Lung microvascular endothelial cell (primary cell): ENCODE measurements at places on chromosomes 1 and 21. TPM values are rescaled to one million over a fixed set of nuclear protein-coding genes. Genes with fewer than 3 reads are reported as not detected.

DNA sequence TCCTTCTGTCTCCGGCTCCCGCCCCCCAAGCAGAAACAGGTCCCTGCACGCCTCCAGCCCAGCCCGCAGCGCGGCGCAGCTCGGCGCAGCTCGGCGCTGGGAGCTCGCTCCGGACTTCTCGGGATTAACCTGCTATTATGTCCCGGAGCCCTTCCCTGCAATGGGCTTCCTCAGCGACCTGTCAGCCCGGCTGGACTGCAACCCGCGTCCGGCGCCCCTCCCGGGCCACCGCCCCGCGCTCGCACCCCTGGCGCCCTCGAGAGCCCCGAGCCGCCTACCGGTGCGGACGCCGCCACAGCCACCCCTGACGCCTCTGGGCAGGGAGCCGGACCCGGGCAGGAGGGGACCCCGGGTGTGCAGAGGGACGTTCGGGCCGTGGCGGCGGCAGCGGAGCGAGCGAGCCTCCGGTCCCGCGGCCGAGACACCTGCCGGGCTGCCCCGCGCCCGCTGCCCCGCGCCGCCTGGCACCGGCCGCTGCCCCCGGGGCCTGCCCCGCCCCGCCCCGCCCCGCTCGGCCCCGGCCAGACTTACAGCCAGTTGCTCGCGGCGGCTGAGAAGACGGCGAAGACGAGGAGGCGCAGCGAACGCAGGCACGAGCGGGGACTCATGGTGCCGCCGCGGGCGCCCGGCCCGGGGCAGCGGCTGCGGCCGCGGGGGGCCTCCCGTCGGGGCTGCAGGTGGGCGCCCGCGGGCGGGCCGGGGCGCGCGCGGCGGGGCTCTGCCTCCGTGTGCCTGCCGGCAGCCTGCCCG is 407 bp downstream of the WNT4 start:
- DNase-seq: peak; percentile 26

ZNF672 gene
- 12.0 and 16.7 TPM in 2 replicates for total RNA-seq

DNA sequence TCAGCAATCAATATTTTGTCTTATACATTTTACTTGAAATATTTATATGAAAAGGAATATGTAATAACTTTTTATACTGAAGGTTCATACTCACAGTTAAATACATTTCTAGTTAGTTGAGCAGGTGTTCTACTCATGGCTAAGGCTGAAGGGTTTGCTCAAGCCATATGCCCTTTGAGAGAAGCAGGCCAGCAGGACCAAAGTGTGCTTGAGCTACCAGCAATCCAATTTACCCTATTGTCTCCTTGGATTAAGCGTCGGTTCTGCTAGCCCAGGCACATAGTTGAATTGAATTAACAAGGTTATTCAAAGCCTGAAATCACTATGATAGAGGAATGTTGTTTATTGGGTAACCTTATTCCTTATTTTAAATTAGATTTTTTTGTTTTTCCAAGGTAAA is 151.5 kb upstream of the BACE2 start:
- DNase-seq: no peak

GRCh38 chr1:213956295-213956770 is 31.4 kb upstream of the PROX1 start:
- no peak for DNase-seq

C1orf167 gene
- 0.22 and 0.40 TPM in 2 replicates for total RNA-seq

PADI1 gene
- under 0.01 TPM in 1 of 2 replicates, not detected in the other for total RNA-seq

TCEANC2 gene
- total RNA-seq: 1.7 and 1.8 TPM in 2 replicates

GRCh38 chr1:205375835-205376545 is 19.3 kb upstream of the KLHDC8A start:
- DNase-seq: peak; percentile 15

DNA sequence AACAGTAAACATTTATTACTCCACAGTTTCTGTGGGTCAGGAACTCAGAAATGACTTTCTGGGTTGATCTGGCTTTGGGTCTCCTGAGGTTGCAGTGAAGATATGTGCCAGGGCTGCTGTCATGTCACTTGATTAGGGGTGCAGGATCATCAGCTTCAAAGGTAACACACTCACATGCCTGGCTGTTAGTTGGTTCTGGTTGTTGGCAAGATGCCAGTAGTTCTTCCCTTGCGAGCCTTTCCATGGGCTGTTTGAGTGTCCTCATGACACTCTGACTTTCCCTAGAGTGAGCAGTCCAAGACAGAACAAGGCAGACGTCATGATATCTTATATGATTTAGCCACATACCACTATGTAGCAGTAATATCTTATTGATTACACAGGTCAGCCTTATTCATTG is 1.8 kb downstream of the SWT1 start:
- DNase-seq: peak; percentile 29

OR2T29 gene
- total RNA-seq: not detected in 2 replicates

- DNase-seq: no peak
Measured at GRCh38 chr1:67749263-67749843, 64.4 kb downstream of the GADD45A start.

AQP10 gene
- under 0.01 TPM in 1 of 2 replicates, not detected in the other for total RNA-seq

ADORA3 gene
- not detected in 2 replicates for total RNA-seq

DNA sequence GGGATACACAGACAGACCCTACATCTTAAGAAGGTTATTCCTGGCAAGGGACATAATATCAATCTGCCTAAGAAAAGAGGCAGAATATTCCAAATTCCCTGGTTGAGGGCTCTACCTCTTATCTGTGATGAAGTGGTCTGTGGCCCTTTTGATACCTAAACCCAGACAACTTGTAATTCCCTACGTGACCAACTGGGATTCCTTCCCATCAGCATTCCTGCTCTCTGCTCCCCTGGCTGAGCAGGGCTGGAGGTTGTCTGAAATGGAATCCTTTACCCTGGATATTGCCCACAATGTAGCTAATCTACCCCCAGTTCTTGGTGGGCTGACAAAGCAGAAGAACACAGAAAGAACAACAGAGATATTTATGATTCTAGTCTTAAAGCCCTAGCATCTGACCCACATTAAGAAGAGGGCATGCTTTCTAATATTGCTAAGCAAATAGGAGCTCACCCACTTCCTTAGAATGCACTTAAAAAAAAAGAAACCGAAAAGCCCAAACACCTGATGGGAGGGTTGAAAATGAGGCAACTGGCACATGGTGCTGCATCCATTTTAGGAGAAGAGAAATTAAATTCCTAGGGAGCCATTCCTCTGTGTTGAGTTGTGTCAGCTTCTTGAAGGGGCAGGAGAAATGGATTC is 36.8 kb downstream of the GADD45A start:
- no peak for DNase-seq

GRCh38 chr1:11478571-11479374 is at the start of gene DISP3:
TSS of gene DISP3 (plus strand) at chr1:11479155. CDS start at chr1:11500993, 21,838 bp downstream.
- DNase-seq: peak; percentile 75

GRCh38 chr1:205047764-205048231 is 4.8 kb downstream of the CNTN2 start:
- no peak for DNase-seq

- no peak for DNase-seq
Measured at GRCh38 chr1:34398916-34399275, 222.2 kb downstream of the C1orf94 start.

DNA sequence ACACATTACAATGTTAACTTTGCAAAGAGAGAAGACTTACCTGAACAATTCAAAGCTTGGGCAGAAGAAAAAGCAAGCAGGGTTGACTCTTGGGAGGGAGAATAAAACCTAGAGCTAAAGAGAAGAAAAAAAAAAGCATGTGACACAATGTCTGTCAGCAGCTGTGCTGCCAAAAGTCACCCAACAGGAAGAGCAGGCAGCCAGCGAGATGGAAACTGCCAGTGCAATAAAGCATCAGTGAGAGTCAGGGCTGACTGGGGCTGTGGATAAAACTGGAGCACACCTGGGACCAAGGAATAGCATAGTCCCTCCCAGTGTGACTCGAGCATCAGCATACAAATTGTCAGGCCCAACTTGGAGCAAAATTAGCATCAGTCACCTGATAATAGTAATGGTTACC is 65.0 kb upstream of the SLC22A15 start:
- no peak for DNase-seq

- no peak for DNase-seq
Measured at GRCh38 chr1:234841710-234842231, 231.8 kb upstream of the IRF2BP2 start.

RBM11 gene
- total RNA-seq: under 0.01 TPM in 1 of 2 replicates, not detected in the other

- DNase-seq: no peak
Measured at GRCh38 chr1:101000131-101000873, 25.3 kb downstream of the DPH5 start.

DNA sequence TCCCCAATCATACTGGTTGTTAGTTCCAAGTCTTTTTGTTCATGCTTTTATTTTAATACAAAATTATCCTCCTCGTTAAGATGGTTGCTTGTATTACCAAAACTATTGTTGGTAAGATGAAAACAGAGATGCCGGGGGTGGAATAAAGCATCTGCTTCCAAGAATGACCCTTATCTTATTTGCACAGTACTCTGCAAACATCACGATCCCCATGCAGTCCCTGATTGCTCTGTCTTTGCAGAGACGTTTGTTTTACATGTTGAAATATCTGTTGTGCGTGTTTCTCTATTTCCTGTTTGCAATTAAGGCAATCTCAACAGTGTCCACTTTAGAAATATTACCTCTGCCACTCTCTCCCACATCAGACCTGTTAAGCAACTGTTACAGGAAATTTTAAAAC is 141.3 kb upstream of the NCAM2 start:
- no peak for DNase-seq

DNA sequence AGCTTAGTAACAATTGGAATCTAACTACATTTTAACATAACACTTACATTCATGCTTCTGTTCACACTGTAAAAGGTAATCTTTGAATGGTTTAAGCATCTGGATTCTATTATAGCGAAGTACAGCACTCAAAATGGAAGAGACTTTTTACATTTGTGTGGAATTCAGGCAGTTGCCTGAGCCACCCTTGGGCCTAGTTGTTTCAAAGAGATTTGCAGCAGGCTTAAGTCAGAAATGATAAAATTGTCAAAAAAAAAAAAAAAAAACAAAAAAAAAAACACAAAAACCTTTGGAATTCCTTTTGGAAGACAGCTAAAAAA is 199.9 kb downstream of the LYPLAL1 start:
- DNase-seq: no peak

MAP3K6 gene
- 2.0 and 3.9 TPM in 2 replicates for total RNA-seq

DNA sequence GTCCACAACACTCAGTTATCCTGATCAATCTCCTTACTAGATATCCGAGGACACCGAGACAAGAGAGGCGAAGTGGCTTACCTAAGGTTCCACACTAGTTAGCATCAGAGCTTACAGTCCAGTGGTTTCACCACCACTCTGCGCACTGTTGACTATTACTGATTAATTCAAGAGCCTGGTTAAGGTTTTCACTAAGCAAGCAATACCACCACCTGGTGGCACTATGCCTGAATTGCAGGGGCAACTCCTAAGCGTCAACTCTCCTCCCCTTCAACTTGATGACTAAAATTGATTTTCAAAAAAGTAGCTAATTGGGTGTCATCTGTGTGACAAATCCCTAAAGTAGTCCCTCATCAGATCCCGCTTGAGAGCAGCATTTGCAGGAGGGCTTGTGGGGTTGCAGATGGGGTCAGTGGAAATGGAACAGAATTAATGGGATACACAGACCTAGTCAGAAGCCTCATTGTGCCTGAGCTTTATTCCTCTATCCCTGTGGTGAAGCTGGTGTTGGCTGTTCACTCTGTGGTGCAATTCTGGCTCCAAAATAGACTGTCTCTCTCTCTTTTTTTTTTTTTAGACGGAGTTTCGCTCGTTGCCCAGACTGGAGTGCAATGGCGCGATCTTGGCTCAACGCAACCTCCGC is 9.1 kb downstream of the TTC22 start:
- peak; percentile 48 for DNase-seq

C8B gene
- not detected in 2 replicates for total RNA-seq

BACE2 gene
- total RNA-seq: 178 and 323 TPM in 2 replicates

SPRR4 gene
- total RNA-seq: not detected in 2 replicates

SLC44A3 gene
- total RNA-seq: 2.0 and 4.8 TPM in 2 replicates

- DNase-seq: no peak
Measured at GRCh38 chr1:234720709-234721441, 110.9 kb upstream of the IRF2BP2 start.

GRCh38 chr1:181033128-181033798 is 520 bp upstream of the MR1 start:
- DNase-seq: peak; percentile 50

DONSON gene
- 6.5 and 8.9 TPM in 2 replicates for total RNA-seq

DNA sequence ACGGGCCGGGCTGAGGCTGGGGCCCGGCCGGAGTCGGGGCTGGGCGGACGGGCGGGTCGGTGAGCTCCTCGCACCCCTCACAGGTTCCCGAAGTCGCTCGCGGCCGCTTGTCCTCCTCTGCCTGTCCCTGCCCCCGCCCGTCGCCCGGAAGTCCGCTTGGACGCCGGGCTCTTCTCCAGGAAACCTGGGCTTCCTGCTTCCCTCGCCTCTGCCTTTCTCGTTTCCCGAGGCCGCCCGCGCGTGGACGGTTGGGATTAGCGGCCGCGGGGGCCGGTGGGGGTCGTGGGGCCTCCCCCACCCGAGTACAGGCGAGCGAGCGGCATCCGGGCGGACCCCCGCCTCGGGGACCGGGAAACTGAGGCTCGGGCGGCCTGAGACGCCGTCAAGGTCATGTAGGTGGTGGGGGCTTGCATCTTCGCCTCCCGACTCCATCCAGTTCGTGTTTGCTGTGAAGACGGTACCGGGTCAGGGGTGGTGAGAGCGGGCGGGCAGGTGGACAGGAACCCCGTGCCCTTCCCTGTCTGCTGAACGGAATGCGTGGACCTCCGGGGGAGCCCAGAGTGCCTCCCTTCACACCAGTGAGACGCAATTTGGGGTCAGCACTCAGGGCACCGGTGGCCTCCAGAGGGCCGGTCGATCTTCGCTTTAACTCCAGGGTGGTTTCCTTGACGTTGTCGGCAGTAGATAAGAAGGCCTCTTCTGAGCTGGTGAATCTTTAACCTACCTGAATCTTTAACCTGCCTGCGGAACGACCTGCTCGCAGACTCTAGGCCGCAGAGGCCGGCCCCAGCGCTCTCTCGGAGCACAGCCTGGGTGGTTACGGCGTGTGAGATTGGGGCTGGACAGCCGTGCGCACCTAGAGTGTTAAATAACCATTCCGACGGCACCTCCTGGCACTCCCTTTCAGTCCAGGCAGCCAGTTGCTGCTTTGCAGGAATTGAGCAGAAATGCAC is 686 bp downstream of the ARF1 start:
- peak; percentile 62 for DNase-seq

DNA sequence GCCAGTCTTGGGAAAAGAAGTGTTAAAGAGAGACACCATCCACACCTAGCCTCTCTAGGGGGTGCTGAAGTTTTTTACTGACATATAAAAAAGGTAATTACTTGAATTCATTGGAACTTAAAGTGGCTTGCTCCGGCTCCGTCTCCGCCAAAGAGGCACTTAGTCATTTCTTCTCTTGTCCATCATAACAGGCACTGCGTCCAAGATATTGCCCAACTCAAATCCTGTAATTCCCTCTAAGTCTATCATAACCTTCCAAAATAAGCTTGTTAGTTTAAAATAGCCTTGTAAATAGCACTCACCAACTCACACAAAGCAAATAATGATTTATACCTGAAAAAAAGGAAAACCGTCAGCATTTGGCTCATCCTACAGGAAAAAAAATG is 160.5 kb downstream of the ZBTB18 start:
- peak; percentile 50 for DNase-seq

VHLL gene
- total RNA-seq: 0.20 TPM in 1 of 2 replicates, not detected in the other

TRPM2 gene
- total RNA-seq: 0.22 and 0.40 TPM in 2 replicates

DNA sequence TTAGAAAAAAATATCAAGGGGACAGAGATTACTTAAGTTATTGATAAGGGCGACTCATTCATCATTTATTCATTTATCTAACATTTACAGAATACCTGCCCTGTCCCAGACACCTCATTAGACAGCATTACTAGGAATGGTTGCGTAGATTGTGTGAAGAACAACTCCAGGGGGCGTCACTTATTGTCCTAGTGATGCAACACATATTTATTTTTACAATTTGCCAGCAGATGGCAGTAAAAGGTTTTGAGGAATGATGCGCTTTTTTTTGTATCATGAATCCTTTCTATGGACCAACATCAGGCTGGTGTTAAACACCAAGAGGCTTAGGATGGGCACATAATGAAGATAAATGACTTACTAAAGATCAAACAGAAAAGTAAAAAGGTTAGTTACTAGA is 5.5 kb downstream of the NCAM2 start:
- peak; percentile 2 for DNase-seq
